ENCODE measurements at places on chromosomes 11 and 22.

DNA sequence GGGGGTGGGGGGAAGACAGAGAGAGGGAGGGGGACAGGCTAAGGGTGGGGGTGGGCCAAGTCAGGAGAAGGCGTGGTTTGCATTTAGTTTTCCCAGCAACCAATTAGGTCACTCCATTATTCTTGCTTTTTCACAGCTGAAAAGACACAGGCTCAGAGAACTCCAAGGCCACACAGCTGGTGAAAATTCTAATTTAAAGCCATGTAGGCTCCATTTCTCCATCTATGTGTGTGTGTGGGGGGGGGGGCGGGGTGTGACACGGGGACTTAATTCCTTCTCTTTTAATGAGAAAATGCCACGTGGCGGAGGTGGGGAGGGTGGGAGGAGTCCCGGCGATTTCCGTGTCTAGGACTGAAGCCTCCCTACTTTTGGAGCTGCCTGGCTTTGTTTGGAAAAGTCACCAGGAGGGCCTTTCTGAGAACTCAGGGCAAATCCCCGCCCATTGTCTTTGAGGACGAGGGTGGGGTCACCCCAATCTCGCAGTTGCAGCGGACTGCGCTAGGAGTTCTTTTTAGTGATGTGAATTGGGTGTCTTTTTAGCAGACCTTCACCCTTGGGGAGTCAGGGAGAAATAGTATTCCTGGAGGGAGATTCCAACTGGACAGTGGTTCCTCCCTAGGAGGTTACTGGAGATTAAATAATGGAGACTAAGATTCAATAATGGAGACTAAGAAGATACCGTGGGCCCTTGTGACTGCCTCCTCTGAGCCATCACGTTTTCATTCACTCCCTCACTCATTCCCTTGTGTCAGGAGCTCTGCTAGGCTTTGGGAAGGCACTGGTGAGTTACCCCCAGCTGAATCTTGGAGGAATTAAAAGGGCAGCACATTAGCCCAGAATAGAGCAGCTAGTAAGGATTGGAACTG is 36.4 kb upstream of the PTPRJ start:
- no peaks in the 10 kb centered on the region for H3K4me1 ChIP-seq
- no peak overlapping the region for H3K27ac ChIP-seq
- no peaks in the 10 kb centered on the region for H3K27me3 ChIP-seq
- H3K4me3 ChIP-seq, result no peak overlapping the region

- H3K4me1 ChIP-seq, result peaks cover 8% of the 10 kb centered on the region
- no peaks in the 10 kb centered on the region for H3K27me3 ChIP-seq
- H3K27ac ChIP-seq, result peak overlapping the region; percentile 71
Measured at GRCh38 chr11:47406896-47407745, 1.3 kb upstream of the SLC39A13 start.

- no peak for DNase-seq
- H3K4me1 ChIP-seq, result no peaks in the 10 kb centered on the region
- no peaks in the 10 kb centered on the region for H3K36me3 ChIP-seq
- no peak overlapping the region for H3K27ac ChIP-seq
- H3K4me3 ChIP-seq, result no peak overlapping the region
- no peaks in the 10 kb centered on the region for H3K27me3 ChIP-seq
Measured at GRCh38 chr22:46449974-46450745, 87.3 kb downstream of the CELSR1 start.

DNA sequence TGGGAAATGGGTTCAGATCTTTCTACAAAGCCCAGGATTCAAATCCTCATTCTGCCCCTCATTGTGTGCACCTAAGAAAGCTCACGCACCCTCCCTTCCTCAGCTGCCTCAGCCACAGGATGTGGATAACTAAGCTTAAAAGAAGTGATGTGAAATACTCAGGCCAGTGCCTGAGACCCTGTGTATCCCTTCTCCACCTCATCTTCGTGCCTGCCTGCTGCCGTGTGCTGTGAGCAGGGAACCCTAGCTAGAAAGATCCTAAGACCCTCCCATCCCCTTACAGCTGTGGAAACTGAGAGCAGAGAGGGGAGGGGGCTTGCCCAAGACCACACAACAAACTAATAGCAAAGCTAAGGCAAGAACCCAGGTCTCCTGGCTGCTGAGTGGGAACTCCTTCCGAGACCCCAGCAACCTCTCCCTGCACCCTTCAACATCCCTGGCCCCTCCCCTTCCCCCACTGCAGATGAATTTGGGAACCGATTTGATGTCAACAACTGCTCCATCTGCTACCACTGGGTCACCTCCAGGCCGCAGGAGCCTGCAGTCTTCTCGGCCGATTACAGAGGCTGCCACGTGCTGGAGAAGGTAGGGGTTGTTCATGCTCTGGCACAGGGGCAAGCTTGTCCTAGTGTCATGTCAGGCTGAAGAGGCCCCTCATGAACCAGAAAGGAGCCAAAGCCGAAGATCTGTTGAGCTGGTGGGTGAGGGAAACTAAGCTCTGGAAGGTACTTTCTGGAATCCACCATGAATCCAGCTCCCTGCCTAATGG is 1.5 kb downstream of the ZP1 start:
- no peak overlapping the region for H3K4me3 ChIP-seq
- no peak for DNase-seq
- H3K36me3 ChIP-seq, result no peaks in the 10 kb centered on the region
- H3K27me3 ChIP-seq, result no peaks in the 10 kb centered on the region

DNA sequence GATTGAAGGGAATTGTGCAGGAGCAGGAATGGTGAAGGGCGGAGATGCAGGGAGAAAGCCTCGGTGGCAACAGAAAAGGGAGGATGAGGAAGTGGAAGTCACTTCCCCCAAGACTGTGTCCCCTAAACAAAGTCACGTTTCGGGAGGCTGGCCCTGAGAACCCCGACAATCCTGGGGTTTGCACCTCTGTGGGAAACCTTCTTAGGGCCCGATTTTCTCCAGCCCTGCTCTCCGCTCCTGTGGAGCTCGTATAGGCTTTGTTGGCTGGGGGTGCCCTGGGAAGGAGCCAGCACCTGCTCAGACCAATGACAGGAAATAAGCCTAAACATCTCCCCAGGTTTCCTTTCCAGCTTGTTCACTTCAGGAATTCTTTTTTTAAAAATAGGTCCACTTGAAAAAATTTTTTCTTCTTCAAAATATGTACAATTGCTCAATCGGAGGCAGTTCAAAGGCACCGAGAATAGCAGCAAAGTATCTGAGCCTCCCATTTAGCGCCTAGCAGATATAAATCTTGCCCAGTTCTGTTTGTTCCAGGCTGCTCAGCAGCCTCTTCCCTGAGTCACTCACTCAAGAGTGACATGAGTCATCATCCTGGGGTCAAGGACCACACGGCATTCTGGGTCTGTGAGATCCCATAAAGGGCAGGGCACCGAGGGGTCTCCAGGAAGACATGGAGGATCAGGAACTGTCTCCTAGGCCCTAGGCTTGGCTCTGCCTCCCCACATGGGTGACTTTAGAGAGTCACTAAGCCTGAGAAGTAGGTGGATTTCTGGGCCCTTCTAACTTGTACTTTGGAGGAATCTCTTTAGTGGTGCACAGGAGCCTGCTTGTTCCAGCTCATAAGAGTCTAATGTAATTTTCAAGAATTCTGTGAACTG is 34.0 kb downstream of the IRAG1 start:
- no peaks in the 10 kb centered on the region for H3K36me3 ChIP-seq
- H3K27ac ChIP-seq, result no peak overlapping the region
- DNase-seq, result no peak
- H3K4me1 ChIP-seq, result no peaks in the 10 kb centered on the region
- H3K4me3 ChIP-seq, result no peak overlapping the region

DNA sequence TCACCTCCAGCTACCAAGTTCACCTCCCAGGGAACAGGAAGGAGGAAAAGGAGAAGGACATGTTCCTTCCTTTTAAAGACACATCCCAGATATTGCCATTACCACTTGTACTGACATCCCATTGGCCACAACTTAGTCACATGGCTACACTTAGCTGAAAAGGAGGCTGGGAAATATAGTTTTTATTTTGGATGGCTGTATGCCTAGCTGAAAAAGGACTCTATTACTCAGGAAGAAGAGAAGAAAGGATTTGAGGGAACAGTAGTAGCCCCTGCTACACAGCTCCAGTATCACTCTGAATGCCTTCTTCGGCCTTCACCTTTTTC is 2.1 kb upstream of the APOA5 start:
- peaks cover 3% of the 10 kb centered on the region for H3K4me1 ChIP-seq
- H3K36me3 ChIP-seq, result no peaks in the 10 kb centered on the region
- no peak for DNase-seq
- no peaks in the 10 kb centered on the region for H3K27me3 ChIP-seq
- H3K4me3 ChIP-seq, result no peak overlapping the region

GRCh38 chr11:15627560-15627959 is 512.8 kb downstream of the INSC start:
- no peak overlapping the region for H3K27ac ChIP-seq
- DNase-seq, result no peak
- H3K36me3 ChIP-seq, result no peaks in the 10 kb centered on the region
- no peak overlapping the region for H3K4me3 ChIP-seq
- peaks cover 1% of the 10 kb centered on the region for H3K4me1 ChIP-seq

GRCh38 chr11:124113890-124114289 is 1.4 kb upstream of the VWA5A start:
- H3K4me1 ChIP-seq, result no peaks in the 10 kb centered on the region
- H3K4me3 ChIP-seq, result no peak overlapping the region
- H3K36me3 ChIP-seq, result no peaks in the 10 kb centered on the region
- no peak for DNase-seq

Data from iPS DF 6.9 (cell line).